Peyer's patch (tissue), 4 donors: ENCODE measurements at places on chromosomes 11 and 22. TPM values are rescaled to one million over a fixed set of nuclear protein-coding genes. Genes with fewer than 3 reads are reported as not detected.
A peak's percentile ranks its signal among the peaks of the same experiment; 100 is the strongest.

The IGLL1 gene
- not detected for total RNA-seq

The TEX12 gene
- 2.0 TPM for total RNA-seq

The MYOD1 gene
- total RNA-seq, result not detected

The METTL15 gene
- total RNA-seq, result 13.3 TPM

The KCNQ1 gene
- total RNA-seq, result 50.6 TPM

DNA sequence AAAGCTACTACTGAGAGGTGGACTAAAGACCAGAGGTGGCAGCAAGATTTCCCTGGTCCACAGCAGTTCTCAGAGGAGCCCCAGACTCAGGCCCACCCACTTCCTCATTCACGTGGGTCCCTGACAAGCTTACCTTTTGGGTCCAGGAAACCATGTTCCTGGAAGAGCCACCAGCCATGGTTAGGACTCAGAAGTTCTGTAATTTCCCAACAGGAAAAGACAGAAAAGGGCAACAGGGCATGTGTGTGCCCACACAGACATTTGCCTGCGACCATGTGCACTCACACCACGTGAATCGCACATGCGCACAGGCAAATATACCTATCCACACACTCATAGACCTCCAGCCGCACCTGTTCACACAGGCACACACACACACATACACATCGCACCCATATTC, 42.9 kb downstream of the LRRC32 start:
- no peak overlapping the region for H3K27ac ChIP-seq
- DNase-seq, result peak; percentile 9
- H3K27me3 ChIP-seq, result no peaks in the 10 kb centered on the region
- no peaks in the 10 kb centered on the region for H3K36me3 ChIP-seq
- peaks cover 7% of the 10 kb centered on the region for H3K4me1 ChIP-seq

GRCh38 chr11:128841461-128842072, 25.5 kb downstream of the KCNJ1 start:
- DNase-seq, result peak; percentile 61
- no peak overlapping the region for H3K4me3 ChIP-seq
- H3K36me3 ChIP-seq, result no peaks in the 10 kb centered on the region
- H3K4me1 ChIP-seq, result no peaks in the 10 kb centered on the region

DNA sequence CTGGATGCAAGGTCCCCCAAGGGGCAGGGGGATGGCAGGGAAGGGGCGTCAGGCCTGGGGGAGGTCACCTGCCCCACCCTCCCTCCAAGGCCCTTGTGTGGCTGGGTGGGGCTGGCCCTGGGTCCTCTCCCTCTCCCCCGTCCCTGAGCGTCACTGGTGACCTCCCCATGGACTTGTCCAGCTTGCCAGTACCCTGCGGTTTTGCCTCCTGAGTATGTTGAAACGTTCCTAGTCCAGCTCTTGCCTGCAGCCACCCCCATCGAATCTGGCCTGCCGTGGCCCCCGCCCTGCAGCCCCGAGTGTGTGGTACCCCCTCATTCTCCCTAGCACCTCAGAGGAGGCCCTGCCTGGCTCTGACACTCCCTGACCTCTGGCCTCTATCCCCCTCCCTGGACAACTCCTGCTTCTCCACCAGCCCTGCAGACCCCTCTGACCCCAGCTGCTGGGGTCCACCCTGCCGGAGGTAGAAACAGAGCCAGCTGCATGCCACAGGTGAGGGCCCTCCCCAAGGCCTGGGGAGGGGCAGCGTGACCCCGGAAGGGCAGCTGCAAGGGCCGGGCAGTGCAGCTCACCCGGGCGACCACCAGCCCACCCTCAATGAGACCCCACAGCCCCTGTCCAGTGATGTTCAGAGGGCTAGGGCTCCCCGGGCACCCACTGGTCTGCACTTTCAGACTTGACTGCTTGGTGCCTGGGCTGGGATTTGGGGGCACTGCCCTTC, 4.1 kb upstream of the MUC6 start:
- no peaks in the 10 kb centered on the region for H3K4me1 ChIP-seq
- H3K4me3 ChIP-seq, result no peak overlapping the region
- no peak for DNase-seq
- H3K27ac ChIP-seq, result no peak overlapping the region
- H3K27me3 ChIP-seq, result no peaks in the 10 kb centered on the region

GRCh38 chr11:86606836-86607481, 65.5 kb downstream of the ME3 start:
- no peak overlapping the region for H3K27ac ChIP-seq
- H3K4me3 ChIP-seq, result no peak overlapping the region
- no peaks in the 10 kb centered on the region for H3K36me3 ChIP-seq

DNA sequence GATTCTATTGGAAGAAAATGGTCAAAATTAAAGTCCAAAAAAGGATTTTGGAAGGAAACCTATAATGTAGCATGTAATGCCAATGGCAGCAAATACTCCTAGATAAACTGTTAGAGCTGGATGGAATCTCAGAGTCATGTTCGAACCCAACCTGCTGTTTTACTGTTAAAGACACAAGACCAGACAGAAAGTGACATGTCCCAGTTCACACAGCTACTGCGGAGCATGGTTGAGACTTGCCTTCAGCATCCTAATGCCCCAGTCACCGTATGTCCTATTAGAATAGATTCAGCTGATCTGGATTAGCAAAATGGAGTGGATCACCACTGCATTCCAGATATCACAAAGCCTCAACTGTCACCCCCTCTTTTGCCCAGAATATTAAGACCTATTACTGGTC, 14.9 kb downstream of the PISD start:
- H3K27me3 ChIP-seq, result no peaks in the 10 kb centered on the region
- no peak overlapping the region for H3K4me3 ChIP-seq
- H3K36me3 ChIP-seq, result peaks cover 40% of the 10 kb centered on the region
- H3K4me1 ChIP-seq, result no peaks in the 10 kb centered on the region
- no peak overlapping the region for H3K27ac ChIP-seq

DNA sequence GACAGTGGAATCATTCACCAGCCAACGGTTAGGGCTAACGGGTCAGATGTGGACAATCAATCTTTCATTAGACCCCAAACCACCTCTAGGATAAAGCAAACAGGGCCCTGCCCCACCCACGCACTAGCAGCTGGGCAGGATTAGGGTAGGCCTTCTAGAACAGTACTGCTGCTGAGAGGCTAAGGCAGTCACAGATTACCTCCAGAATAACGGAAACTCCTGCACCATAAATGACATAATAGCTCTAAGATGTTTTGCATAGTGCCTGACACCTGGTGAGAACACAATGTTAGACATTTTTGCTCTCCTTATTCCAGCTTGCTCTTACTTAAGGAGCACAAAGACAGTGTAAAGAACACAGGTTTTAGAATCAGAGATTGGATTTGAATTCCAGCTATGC, 1.8 kb downstream of the SYTL2 start:
- no peaks in the 10 kb centered on the region for H3K4me1 ChIP-seq
- no peak overlapping the region for H3K4me3 ChIP-seq
- H3K36me3 ChIP-seq, result no peaks in the 10 kb centered on the region
- DNase-seq, result no peak

GRCh38 chr11:126817096-126817495, 183.5 kb downstream of the KIRREL3 start:
- H3K27me3 ChIP-seq, result no peaks in the 10 kb centered on the region
- DNase-seq, result no peak

DNA sequence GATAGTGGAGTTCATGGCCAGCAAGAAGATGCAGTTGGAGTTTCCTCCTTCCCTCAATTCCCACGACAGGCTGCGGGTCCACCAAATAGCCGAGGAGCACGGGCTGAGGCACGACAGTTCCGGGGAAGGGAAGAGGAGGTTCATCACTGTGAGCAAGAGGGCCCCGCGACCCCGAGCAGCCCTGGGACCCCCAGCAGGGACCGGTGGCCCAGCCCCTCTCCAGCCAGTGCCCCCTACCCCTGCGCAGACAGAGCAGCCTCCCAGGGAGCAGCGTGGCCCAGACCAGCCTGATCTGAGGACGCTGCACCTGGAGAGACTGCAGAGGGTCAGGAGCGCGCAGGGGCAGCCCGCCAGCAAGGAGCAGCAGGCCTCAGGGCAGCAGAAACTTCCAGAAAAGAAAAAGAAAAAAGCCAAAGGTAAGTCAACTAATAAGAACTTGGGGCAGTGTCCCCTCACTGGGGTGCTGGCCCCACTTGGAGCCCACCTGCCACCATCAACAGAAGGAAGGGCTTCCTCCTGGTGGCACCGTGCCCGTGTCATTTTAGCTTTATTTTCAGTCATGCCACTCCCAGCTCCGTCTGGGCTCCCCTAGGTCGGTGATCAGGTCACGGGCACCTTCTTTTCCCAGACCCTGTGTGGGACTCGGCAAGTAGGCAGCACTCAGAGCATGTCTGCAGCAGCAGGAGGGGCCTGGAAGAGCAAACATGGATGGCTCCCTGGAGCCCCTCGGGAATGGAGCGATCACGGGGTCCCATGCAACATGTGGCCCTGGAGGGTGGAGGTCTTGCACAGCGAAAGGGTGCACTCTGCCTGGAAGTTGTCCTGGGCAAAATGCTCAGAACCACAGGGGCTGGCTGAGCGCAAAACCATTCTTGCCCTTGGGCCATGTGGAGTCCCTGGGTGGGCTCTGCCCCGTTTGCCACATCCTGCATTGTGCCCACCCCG, 33.3 kb downstream of the IGHMBP2 start:
- DNase-seq, result no peak
- no peak overlapping the region for H3K4me3 ChIP-seq
- H3K36me3 ChIP-seq, result no peaks in the 10 kb centered on the region
- no peaks in the 10 kb centered on the region for H3K4me1 ChIP-seq

- no peak for DNase-seq
- no peak overlapping the region for H3K4me3 ChIP-seq
- no peaks in the 10 kb centered on the region for H3K36me3 ChIP-seq
- H3K27ac ChIP-seq, result no peak overlapping the region
These were observed 6.5 kb downstream of the VSTM5 start for GRCh38 chr11:93843906-93844305.

DNA sequence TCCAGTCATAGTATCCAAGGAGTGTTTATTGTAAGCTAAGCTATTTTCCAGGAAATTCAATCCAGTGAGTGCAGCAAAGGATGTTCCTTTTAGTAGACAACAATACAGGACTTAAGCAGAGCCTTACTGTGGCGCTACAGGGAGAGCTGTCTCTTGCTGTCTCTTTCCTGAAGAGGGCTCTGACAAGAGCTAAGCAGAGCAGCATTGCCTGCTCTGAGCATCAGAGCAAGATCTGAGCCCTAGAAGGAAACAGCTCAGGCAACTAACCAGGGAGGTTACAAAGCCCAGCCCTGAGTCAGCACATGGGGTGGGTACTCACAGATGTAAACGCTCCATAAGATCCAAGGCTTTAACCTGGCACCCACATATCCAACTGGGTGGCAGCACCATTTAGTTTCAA, 8.0 kb downstream of the LAYN start:
- no peaks in the 10 kb centered on the region for H3K36me3 ChIP-seq
- no peaks in the 10 kb centered on the region for H3K4me1 ChIP-seq
- H3K27ac ChIP-seq, result no peak overlapping the region
- no peak for DNase-seq

DNA sequence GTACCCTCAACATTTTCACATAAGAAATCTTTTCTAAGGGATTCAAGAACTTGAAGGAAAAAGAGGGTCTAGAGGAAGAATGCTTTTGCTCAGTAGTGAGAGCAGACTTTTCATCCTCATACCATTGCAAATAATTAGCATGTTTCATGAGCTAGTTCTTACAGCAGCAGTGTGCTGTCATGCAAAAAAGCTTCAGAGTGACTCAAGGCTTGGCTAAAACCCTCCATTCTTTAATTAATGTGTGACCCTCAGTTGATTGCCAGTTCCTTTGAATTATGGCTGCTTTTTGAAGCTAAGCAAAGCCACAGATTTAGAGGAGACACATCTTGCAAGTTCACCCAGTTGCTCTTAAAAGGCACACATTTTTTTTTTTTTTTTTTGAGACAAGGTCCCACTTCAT, 36.6 kb upstream of the PCF11 start:
- no peaks in the 10 kb centered on the region for H3K36me3 ChIP-seq
- no peak for DNase-seq
- no peak overlapping the region for H3K27ac ChIP-seq
- no peaks in the 10 kb centered on the region for H3K27me3 ChIP-seq

GRCh38 chr11:70547821-70548670, 149.7 kb downstream of the CTTN start:
- no peaks in the 10 kb centered on the region for H3K4me1 ChIP-seq
- H3K27me3 ChIP-seq, result no peaks in the 10 kb centered on the region
- H3K27ac ChIP-seq, result no peak overlapping the region
- no peaks in the 10 kb centered on the region for H3K36me3 ChIP-seq
